Subcutaneous preadipocyte (primary cell): ENCODE measurements at places on chromosomes 3 and 15. TPM values are rescaled to one million over a fixed set of nuclear protein-coding genes. Genes with fewer than 3 reads are reported as not detected.

Gene LYZL4
- not detected in 2 replicates for total RNA-seq

Gene LDHAL6B
- total RNA-seq, result not detected in 2 replicates

Gene NLGN1
- total RNA-seq, result 2.9 and 3.7 TPM in 2 replicates

Gene PLEKHO2
- total RNA-seq, result 22.8 and 29.9 TPM in 2 replicates

Gene ROBO2
- total RNA-seq, result under 0.01 TPM in 1 of 2 replicates, not detected in the other

Gene FANCD2OS
- total RNA-seq, result not detected in 2 replicates

Gene HES1
- total RNA-seq, result 0.39 TPM in 1 of 2 replicates, not detected in the other

Gene PAK6
- not detected in 2 replicates for total RNA-seq

Gene SLC12A1
- not detected in 2 replicates for total RNA-seq

Gene SHF
- total RNA-seq, result 0.73 and 0.78 TPM in 2 replicates

Gene RTP1
- total RNA-seq, result not detected in 2 replicates

Gene MRPL46
- 12.9 and 15.2 TPM in 2 replicates for total RNA-seq

Gene CCRL2
- total RNA-seq, result under 0.01 TPM in 1 of 2 replicates, not detected in the other
